ENCODE measurements at places on chromosomes 1 and 21.

DNA sequence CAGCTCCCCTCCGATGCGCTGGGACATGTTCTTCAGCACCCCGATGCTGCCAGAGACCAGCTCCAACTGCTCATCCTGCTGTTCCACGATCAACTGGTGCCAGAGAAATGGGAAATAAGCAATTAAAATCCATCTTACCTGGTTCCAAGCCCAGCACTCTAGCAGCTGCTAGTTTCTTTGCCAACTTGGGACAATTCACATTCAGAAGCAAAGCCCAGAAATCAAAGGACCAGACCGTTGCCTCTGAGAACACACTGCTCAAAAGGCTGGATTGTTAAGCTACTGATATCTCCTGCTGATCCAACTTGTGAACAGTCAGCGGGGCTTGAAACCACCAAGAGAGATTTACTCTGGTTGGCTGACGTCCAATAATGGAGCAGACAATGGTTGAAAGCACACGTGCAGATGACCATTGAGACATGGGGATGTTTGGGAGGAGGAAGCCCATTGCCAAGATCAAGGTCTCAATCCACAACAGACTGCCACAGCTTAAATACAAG, 34.4 kb downstream of the STX6 start:
- DNase-seq, result no peak

DNA sequence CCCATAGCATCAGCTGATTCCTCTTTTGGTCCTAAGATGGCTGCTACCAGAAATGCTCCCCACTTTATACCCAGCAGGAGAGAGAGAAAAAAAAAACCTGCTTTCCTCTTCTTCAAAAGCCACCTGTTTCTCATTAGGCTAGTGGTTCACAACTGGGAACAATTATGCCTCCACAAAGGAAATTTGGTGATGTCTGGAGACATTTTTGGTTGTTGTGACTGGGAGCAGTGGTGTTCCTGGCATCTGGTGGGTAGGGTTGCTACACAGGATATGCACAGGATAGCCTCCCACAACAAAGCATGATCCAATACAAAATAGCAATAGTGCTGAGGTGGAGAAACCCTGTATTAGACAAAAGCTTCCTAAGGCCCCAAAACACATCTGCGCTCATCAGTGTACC, 38.5 kb upstream of the SGIP1 start:
- DNase-seq, result no peak

- no peak for DNase-seq
Observed at GRCh38 chr1:55285834-55286233, 70.7 kb upstream of the USP24 start.

DNA sequence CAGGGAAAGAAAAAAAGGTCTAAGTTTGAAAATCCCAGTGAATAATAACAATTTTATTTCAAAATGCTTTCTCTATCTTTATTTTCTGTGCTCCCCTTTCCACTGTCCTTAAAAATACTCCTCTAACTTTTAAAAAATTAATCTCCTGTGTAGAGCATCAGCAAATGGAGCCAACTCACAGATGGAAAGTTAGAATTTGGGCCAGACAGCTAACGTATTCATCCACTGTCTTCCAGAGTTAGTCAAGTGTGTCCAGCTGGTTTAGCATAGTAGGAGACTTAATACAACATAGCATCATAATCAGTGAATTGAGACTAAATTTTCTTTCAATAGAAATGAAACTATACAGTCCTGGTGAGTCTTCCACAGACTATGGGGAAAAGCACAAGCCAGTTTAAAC, 419.0 kb upstream of the LRRC7 start:
- no peak for DNase-seq

GRCh38 chr1:53176452-53177208, 20.0 kb upstream of the CPT2 start:
- no peak for DNase-seq

DNA sequence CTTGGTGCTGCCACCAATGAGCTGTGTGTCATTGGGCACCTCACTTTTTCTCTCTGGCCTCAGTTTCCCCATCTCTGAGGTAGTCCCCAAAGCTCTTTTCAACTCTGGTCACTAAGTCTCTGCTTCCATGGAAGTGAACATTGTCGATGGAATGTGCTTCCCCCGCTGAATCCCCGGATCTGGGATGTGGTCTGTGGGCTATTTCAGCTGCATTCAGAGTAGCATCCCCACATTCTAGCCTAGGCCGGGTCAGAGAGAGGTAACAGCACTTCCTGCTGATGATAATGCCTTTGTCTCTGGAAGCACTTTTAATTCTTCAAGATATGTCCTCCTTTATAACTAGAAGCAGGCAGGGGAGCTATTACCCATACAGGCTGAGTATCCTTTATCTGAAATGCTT, 29.8 kb downstream of the RASSF5 start:
- DNase-seq, result no peak

DNA sequence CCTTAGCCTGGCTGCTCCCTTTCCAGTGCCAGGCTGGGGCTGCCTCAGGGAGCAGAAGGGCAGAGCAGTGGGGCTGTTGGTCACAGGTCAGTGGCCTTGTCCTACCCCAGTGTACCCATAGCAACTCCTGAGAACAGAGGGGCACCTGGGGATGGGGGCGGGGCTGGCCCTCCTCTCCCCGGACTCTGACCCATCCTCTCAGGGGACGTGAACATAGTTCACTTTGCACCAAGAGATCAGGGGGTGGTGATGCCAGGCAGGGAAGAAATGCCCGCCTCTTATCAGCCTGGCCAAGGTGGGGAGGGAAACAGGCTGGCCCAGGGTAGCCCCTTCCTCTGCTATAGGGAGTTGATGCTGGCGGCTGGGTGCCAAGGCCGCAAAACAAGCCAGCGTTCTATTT, 4.9 kb downstream of the ETNK2 start:
- DNase-seq, result no peak

DNA sequence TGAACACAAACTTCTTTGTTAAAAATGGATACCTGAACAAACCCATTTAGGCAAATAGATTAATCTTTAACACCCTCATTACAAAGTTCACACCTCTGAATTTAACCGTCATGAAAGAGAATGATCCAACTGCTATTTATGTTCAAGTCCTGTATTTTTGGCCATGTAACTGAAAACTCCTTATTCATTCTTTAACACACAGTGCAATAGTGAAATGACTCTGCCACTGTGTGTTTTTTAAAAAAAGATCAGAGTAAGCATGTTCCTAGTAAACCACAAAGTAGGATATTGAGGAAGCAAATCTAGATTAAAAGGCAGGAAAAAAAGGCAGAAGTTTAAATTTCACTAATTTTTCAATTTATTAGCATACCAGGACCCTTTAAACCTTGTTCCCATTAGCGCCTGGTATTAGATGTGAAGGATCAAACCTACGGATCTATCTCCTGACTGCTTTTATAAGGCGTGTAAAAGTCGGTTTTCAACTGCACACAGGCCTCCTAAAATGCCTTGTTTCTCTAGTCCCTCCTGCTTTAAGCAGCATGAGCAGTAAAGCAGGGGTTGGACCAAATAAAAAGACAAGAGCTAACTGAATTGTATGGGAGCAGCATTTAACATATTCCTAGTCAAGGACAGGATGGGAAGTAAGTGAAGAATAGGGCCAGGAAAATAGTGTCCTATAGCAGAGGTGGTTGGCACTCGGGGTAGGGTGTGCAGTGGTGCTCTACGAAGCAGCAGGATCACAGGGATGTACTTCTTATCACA, 33.4 kb downstream of the NUCKS1 start:
- DNase-seq, result no peak

GRCh38 chr1:202623075-202623474, 87.2 kb downstream of the SYT2 start:
- no peak for DNase-seq

DNA sequence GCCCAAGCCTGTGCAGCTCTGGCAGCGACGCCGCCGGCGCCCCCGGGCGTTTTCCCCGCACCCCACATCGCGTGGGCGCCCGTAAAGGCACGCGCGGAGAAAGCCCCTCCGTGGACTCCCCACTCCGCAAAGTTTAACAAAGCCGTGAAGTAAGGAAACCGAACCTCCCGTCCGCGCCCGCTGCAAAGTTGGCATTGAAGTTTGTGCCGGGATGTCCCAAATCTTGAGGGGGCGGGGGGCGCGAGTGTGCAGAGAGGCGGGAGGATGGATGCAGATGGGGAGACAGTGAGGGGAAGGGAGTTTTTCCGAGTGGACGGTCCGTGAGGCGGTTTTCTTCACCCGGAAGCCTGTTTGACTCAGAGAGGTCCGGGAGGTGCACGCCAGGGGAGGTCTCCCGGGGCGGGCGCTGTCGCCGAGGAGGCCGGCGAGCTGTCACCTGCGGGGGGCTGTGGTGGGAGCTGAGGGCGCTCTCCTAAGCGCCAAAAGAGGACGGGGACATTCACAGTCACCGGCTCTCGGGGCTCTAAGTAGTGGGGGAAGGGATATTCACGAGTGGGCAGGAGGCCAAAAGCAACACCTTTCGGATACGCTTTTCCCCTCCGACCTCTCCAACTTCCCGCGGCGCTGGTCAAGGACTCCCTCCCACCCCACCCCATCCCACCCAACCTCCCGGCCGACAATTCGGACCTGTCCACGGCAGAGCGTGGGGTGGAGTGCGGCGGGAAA, 1.3 kb downstream of the WLS start:
- DNase-seq, result no peak

DNA sequence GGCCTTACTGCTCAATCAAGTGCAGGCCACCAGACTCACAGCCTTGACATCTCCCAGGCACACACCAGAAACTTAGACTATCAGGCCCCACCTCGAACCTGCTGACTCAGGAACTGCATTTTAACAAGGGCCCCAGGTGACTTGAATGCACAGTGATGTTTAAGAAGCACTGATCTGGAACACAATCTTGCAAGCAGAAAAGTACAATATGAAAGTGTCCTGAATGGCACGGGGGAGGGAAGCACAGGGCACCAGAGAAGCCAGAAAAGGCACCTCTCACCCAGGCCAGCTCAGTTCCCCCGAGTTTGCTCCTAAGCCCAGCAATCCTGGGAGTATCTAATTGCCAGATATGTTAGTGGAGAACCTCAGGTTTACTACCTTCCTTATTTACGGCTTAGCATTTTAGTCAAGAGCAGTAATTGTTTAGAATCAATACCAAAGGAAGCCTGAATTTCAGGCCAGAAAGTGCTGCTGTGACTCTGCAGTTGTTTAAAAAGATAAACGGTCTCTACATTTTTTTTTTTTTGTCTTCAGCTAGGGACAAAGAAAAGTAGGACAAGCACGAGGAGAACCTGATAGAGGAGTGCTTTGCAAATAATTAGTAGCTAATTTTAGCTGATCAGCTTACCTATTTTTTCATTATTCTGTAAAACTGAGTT, 50.9 kb upstream of the CDC42BPA start:
- no peak for DNase-seq

GRCh38 chr1:188425687-188426086, 1596.9 kb downstream of the PLA2G4A start:
- no peak for DNase-seq

GRCh38 chr21:37093977-37094376, 20.9 kb downstream of the TTC3 start:
- no peak for DNase-seq

DNA sequence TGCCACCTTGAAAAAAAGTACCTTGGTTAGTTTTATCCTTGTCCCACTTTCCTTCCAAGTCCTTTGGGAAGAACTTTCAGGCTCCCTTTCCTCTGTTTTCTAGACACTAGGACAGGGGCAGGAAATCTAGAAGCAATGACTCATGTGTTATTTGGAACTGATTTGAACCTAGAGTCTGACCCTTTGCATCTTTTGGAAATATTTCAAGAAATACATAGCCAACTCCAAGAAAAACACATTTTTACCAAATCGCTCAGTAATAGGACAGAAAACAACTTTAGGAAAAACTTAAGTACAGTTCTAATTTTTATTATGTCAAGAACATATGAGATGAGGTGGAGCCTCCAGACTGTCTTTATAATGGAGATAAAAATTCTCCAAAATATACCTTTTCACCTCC, 292.4 kb downstream of the PTBP2 start:
- DNase-seq, result no peak

DNA sequence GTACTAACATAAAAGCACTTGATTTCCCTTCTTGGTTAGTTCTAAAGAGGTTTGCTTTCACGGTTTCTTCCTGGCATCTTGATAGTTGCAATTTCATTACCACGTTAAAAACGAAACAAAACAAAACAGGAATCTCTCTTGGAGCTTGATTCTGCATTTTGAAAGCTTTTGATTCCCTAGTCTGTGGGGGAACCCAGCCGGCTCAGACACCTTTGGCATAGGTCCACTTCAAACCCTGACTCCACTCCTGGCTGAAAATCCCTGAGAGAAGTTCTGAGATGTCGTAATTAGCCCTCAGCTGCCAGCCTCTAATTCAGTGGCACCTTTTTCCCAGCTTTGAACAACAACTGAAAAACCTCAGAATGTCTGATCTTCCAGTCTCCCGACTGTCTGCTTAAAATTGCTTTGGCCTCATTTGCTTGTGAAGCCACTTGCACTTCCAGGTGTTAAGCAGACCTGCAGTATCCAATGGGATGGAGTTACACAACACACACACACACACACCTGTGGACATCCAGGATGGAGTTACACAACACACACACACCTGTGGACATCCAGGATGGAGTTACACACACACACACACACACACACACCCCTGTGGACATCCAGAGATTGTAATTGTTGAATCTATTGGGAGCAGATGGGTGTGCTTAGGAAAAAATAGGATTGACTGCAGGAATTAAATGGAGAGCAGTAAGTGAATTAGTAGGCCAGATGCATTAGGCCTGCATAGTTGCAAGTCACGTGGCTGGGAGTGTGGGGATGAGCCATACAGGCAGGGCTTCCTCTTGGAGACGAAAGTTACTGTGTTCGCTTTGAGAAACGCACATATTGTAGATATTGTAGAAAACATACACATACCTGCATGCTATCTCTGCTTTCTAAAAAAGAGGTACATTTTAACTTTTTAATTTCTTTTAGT, 285.6 kb upstream of the FMN2 start:
- no peak for DNase-seq

DNA sequence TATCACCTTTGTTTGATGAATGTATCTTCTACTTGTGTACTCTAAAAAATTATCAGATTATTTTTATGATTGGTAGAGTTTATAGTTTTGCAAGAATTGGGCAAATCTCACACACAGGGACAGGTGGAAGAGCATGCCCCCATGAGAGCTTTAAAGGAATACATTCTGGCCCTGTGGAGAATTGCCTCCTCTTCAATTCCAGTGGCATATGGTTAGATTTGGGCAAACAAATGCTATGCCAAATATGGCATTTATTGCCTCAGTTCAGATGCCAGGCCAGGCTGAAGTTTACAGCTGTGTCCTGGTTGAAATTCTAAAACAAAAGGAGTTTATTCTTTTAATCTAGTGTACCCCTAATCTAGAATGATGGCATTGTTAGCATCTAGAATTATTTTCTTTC, 162.4 kb upstream of the CACYBP start:
- DNase-seq, result no peak

DNA sequence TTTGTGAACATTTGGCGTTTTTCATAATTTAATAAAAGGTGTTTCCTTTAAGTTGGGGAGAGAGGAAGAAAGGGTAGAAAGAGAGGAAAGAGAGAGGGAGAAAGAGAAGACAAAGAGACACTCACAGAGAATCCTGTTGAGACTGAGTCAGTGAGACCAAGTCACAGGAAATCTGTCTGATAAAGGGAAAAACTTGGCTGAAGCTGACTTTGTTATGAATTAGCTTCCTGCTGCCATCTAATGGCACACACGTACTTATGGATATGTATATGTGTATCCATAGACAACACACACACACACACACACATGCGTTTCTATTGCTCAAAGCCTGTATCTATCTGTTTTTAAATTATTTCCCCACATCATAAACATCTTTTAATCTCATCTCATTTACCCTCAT, 42.5 kb upstream of the DISC1 start:
- DNase-seq, result no peak

All from C1 segment of cervical spinal cord (tissue), 14 donors.